ENCODE measurements at places on chromosomes 4 and X.

DNA sequence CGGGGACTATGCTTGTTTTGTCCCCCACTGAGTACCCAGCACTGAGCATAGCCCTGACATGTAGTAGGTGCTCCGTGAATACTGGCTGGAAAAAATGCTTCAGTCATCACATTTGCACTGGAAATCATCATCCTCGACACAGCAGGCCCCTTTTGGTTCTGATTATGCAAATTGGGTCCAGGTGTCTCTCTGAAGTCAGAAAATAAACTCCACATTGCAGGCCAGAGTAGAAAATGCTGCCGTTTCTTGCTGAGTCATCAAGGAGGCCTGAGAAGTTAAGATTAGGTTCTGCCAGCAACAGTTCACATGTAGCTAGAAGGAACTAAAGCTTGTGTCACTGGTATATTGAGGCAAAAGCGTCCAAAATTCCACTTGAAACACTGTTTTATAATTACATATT, 15.0 kb upstream of the STK32B start:
- DNase-seq = no peak

DNA sequence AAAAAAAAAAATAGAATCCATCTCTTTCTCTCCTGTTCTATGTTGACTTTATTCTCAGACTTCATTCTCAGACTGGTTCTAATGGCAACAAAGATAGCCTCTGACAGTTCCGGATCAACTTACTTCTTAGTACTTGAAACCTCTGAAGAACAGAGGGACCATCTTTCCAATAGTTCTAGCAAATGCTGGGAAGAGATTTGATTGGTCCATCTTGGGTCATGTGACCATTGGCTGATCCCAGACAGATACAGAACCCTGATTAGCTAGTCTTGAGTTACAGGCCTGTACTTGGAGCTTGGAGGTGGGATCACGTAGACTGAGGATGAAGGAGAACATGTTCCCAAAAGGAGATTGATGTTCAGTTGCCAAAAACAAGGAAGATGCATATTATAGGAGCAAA, 66.9 kb upstream of the STIM2 start:
- DNase-seq = no peak

DNA sequence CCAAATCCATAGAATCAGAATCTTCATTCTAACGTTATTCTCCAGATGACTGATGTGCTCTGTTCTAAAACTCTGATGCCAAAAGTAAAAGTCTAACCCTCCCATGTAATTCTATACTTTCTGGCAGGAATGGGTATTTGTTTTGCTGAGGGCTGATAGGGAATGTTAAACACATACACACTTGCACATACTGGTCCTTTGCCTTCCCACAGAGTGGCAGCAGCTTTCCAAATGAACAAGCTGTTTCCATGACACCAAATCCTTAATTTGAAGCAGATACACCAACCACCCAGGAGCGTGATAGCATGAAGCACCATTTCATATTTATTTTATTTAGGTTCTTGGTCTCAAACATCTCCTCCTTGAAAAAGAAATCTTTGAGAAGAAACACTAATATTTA, 155.5 kb upstream of the PRDX4 start:
- DNase-seq = no peak

DNA sequence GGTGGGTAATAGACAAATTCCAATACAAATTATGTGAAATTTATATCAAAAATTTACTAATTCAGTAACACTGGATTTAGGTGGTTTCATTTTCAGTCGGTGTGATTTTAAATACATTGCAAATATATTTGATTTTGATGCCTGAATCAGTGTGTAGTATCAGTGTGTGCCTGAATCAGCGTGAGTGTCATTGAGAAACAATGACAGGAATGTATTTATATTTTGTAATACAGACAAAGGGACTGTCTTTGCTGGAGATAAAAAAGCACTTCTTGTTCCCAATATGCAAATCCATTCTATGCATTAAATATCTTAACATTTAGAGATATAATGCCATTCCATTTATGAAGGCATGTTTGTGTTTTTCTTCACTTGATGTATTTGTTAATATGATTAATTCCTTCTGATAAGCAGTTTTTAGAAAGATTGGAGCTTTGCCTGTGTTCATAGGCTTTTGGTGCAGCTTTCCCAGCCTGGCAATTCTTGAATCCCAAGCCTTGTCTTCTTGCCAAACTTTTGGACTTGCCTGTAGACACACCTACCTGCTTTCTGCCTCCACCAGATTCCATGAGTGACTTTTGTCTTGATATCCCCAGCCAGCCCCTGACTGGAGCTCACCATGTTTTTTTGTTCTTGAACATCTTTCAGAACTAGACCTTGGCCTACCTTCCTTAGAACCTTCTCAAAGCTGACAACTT, 243.8 kb downstream of the ADGRL3 start:
- DNase-seq = no peak

DNA sequence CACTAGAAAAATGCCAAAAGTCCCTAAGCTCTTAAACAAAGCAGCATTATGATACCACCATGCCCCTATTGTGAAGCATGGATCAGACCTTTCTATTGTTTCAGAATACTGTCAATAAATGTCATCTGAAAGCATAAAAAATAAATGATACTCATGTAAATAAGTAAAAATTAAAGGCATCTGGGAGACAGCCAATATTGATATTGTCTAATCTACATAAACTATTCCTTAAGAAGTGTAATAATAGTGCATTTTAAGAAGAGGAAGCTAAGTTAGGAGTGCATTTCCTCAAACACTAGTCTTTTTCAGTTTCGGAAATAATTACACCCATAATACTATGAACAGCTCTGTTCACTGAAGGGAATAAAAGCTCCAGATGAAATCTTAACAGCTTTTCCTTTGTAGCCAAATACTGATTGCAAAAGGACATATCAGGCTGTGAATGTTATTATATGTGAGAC, 181.6 kb downstream of the SPOCK3 start:
- DNase-seq = no peak

DNA sequence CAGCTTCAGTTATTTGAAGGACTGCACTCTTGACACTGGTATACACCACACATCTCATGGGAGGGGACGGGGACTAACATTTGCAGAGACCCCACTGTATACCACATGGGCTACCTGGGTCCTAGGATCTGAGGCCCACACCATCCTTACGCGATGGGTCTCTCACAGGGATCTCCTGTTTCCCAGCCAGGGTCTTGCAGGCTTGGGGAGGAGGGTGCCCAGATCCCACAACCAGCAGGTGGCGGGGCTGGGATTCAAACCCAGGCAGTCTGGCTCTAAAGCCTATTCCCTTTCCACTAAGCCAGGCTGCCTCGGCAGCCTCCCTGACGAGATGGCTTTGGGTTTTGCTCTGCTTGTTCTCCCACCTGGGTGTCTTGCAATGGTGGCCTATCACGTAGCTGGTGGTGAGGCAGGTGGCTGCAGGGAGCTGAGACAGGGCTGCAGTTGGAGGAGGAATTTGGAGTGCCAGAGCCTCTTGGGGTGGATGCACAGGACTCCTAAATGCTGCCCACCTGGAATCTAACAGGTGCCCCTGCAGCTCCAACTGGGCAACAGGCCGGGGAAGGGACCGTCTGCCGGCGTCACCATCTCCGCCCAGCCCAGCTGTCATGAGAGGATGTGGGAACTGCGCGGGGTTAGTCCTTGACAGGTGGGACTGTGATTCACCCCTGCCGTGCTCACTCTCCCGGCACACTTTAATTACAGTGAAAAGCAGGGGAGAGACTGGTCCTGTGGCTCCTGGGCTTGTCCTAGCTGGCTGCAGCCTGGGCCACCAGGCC, 110.7 kb downstream of the PSAPL1 start:
- no peak for DNase-seq

- no peak for DNase-seq
Measured at GRCh38 chrX:154140206-154140605, 3.8 kb upstream of the OPN1LW start.

GRCh38 chr4:114149-114548, 10.2 kb upstream of the ZNF718 start:
- no peak for DNase-seq

- DNase-seq = no peak
Measured at GRCh38 chr4:125461676-125462363, 147.1 kb downstream of the FAT4 start.

GRCh38 chr4:140149846-140150635, 3.9 kb downstream of the MAML3 start:
- peak; percentile 66 for DNase-seq

DNA sequence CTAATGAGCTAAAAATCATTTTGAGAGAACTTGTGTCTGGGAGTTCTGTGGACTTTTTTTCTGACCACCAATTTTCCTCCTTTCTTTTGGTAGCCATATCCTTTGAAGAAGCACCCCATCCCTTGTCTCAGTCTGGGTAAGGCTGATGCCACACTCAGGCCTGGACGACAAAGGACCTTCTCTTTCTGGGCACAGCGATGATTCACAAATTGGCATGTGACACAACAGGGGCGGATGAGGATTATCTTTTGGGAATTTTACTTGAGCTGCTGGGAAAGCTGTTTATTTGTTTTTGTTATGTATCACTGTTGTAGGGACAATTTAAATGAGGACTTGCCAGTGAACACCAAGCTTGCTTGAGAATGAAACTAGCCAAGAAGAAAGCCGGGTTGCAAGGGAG, 233.4 kb upstream of the HAND2 start:
- DNase-seq = no peak

GRCh38 chr4:53613428-53613827, 22.1 kb upstream of the LNX1 start:
- DNase-seq = no peak

- DNase-seq = no peak
Measured at GRCh38 chrX:2427147-2427546, 73.6 kb downstream of the DHRSX start.

- DNase-seq = no peak
Measured at GRCh38 chr4:169854090-169854489, 96.3 kb upstream of the HPF1 start.

DNA sequence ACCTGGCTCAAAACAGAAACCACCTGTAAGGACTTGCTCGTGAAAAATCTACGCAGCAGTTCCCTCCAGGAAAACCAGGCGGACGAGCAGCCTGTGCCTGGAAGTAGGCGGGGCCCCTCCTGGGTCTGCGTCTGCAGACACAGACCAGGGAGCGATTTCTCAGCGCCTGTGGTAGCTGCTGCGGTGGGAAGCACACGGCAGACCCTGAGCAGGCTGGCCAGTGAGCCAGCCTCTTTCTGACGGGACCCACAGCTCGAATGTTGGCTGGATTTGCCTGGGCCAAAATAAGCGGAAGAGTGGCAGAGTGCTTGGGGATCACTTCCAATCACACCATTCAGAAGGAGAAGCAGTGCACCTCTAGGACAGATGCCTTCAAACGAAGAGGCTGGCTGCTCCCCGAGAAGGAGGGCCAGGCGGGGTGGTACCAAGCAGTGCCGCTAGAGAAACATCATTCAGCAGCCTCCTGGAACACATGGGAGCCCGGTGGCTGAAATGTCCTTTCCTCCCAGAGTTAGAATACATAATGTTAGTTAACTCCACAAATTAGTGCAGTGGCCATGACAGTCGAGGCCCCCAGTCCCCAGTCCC, 85.9 kb downstream of the GATB start:
- no peak for DNase-seq

- no peak for DNase-seq
Measured at GRCh38 chrX:2828959-2829411, 255 bp downstream of the GYG2 start.

GRCh38 chr4:155434366-155434765, 57.6 kb upstream of the MAP9 start:
- no peak for DNase-seq

DNA sequence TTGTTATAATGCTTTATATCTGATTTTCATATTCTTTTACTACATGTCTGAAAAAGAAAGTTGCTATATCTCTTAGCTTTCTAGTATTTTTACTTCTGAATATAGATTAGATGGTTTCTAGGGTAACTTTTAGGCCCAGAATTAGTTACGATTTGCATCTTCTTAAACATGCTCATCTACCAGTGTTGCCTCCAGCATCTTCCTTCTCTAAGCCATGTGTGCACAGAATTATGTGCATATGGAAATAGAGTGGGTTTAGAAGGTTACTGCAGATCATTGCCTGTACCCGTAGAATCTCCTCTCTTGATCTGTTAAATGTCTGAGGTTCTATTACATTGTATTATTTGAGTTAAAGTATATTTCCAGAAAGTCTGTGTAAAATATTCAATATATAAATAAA, 2.5 kb upstream of the TDO2 start:
- DNase-seq = no peak

- no peak for DNase-seq
Measured at GRCh38 chrX:13051529-13052172, 7.2 kb upstream of the FAM9C start.

DNA sequence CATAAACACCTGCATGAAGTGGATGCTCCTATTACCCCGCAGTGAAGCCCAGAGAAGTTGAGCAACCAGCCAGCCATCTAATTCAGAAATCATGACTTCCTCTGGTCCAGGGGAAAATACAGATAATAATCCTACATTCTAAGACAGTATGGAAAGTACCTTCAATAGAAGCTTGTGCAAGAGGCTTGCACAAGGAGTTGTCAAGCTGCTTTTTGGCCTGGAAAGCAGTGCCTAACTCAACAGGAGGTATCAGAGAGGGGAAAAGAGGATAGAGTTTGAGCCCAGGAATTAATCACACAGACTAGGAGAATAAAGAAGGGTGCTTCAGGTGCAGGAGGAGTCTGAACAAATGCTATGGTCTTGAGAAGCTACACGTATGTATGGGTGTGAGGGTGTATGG, 26.7 kb downstream of the TMEM192 start:
- DNase-seq = no peak

DNA sequence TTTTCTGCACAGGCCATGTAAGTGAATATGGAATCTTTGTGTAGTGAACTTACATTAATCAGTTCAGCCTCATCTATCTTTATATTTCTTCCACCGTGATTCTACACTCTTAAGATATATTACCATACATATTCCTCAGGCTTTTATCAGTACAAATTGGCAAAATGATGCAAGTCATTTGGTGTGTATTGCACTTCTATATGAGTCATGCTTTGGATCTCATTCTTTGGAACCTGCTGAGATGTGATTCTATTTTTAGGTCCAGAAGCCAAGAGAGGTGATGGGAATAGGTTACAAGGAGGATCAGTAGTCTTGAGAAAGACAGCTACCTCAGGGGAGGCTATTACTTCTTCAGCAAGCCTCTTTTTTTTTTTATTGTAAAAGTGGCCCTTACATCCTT, 204.4 kb downstream of the ZNF330 start:
- no peak for DNase-seq

DNA sequence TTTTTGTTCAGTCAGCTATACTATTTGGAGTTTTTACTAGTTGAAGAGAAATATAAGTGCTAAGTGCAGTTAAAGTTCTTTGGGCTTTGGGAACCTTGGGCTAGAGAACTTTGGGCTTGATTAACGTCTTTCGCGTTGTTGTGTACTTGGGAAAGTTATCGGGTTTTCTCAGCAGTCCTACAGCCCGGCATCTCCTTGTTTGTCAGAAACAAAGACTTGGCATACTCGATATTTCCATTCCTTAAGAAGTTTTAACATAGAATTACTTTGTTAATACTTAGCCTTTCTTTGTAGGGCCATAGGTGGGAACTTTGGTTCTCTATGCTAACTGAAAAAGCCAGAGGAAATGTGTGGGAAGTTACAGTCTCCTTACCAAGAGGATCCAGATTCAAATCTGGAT, 28.7 kb downstream of the RAPGEF2 start:
- DNase-seq = no peak

DNA sequence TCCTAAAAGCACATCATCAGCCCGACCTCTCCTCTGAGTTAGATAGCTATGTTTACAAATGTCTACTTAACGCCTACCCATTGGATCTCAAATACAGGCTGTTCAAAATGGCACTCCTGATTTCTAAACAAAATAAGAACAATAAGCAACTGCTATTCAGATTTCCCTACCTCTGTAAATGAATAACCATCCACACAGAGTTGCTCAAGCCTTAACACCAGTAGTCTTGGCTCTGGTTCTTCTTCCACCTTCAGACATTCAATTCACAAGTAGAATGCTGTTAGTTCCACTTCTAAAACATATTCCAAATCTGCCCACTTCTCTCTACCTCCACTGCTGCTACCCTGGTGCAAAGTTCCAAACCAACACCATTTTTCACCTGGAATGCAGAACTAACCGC, 27.1 kb upstream of the DCLK2 start:
- no peak for DNase-seq
